Stimulated activated CD4-positive, alpha-beta T cell treated with anti-CD3 and anti-CD28 coated beads, TNF-alpha, amount 100 ng/mL, for 4 hours (primary cell): ENCODE measurements at places on chromosomes 4 and X.
A peak's percentile ranks its signal among the peaks of the same experiment; 100 is the strongest.

DNA sequence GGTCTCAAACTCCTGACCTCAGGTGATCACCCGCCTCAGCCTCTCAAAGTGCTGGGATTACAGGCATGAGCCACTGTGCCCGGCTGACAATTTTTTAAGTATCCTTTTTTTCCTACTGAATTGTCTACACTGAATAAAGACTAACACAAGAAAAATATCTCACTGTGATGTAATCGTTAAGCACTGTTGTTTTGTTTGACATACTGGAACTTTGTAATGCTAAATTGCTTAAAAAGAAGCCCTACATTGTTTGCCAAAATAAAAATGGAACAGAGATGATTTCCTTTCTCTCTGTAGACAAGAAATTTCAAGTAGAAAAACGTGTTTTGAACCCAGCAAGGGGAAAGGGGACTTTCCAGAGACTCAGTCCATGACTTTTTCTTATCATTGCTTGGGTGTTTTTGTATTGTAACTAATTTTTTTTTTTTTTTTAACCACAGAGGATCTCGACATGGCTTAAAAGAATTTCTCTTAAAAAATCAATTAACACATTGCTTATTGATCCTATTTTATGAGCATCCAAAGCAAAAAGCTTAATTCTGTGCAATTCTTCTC, 74.9 kb downstream of the TMEM156 start:
- DNase-seq: no peak

- DNase-seq: no peak
Measured at GRCh38 chr4:151426513-151426912, 17.5 kb downstream of the FHIP1A start.

- DNase-seq: no peak
Measured at GRCh38 chr4:150581056-150581605, 820 bp upstream of the MAB21L2 start.

DNA sequence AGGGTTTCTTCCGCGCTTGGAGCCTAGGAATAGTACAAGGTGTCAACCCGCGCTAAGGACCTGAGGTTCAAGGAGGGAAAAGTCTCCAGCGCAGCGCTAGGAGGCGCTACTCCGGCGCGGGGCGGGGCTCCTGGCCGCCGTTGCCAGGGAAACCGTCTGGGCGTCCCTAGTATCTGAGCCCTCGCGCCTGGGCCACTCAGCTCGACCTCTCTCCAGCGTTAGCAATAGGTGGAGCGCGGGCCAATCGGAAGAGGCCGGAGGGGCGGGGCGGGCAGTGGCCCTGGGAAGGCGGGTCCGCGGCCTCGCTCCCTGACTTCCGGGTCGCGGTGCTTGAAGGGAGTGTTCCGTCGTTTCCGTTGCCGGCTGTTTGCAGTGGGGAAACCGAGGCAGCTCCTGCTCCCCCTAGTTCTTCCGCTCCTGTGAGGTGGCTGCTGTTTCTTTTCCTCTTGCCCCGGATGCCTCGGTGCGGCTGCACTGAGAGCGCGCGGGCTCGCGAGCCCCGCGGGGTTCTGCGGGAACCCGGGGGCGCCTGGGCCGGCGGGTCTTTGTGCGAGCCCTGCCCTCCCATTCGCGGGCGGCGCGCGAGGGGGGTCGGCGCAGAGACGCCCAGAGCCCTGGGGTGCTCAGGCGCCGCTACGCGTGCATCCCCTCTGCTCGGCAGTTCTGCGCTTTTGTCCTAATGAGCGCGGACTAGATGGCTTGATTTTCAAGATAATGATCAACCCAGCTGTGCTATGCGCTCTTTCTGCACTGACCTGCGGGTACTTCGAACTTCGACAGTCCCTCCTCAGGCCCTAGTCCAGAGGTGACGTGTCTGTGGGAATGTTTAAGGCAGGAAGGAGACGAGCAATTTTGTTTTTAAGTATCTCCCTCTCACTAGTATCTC, at the start of gene ELMOD2:
ELMOD2 (plus strand) TSS at position 312 of the 886 bp plus-strand sequence. CDS start 1,261 bp downstream, outside the sequence.
- peak; percentile 94 for DNase-seq

GRCh38 chr4:20416800-20417199, 165.1 kb downstream of the SLIT2 start:
- DNase-seq: no peak

DNA sequence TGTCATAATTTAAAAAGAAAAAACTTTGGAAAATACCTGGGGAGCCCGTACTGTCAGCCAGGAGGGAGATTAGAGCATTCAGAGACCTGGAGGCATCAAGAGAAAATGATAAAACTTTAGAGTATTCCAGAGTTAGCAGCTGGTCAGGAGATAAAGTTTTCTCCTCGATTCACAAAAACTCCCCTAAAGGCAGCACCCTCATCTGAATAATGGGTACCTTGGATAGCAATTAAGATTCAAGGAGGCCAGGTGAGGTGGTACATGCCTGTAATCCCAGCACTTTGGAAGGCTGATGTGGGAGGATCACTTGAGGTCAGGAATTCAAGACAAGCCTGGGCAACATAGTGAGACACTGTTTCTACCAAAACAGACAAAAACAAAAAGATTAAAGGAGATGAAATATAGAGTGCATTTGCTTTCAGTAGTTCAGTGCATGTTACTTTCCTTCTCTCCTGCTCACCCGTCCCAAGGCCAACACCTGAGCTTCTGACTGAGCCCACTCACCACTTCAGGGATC, 18.6 kb upstream of the RAB40A start:
- DNase-seq: no peak

DNA sequence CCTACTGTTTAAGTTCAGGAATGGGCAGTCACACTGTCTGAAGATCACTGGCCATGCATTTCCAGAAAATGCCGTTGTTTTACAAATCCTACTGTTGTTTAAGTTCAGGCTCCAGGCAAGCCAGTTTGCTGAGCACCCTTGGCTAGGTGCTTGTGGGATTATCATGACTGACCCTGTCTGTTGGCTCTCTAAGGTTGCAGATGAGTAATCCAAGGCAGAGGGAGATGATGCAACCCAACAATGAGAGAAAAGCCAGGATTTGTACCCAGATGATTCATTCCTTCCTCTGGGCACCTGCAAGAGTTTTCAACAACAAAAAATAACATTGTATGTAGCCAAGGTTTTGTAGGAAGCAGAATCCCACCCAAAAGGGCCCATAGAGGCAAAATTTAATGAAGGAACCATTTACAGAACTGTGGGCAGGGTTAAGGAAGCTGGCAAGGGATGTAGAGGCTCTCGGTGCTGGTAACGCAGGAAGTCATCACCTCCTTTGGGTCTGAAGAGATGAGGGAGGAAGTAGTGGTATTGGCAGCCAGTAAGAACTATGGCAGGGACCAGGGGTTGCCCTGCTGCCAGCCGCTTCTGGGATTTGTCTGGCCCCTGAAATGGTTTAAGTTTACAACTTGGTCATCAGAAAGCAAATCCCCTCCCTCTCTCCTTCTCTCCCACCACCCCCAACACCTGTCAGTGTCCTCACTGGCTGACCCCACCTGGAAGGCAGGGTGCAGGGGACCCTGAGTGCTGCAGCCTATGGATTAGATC, 54.8 kb downstream of the MSX1 start:
- no peak for DNase-seq

DNA sequence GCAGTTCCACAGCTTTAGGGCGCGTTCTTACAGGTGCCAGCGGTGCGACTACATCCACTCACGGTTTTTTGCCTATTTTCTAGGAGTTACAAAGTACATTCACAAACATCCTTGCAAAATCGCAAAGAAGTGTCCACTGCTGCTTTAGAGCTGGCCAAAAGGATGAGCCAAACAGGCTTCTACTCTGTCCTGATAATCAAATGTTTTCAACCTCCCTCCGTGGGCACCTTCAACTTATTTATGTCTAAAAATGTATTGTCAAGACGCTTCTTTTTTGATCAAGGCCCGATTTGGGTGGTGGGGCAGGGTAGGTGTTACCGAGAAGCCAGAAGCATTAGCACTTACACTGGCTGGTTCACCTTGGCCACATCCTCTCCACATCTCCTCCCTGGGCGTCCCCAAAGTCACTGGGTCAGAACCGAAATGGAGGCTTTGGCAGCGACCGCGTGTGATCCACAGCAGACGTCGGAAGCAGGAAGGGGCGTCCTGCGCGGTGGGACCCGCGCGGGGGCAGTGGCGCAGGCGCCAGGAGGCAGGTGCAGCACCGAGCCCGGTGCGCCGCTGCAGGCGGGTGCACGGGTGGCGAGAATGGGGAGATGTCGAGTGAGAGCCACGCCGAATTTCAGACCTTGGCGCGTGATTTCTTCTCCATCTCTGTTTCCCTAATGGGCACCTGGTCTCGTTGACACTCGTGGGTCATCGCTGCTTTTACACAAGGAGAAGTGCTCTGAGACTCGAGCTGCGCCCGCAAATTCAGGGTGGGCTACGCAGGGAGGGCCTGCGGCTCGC, 16.9 kb downstream of the NKX3-2 start:
- DNase-seq: no peak
